Right lobe of liver (tissue), 6 donors: ENCODE measurements at places on chromosomes 2 and 18. TPM values are rescaled to one million over a fixed set of nuclear protein-coding genes. Genes with fewer than 3 reads are reported as not detected.
A peak's percentile ranks its signal among the peaks of the same experiment; 100 is the strongest.

TSPYL6 gene
- not detected for total RNA-seq

GRCh38 chr2:239471011-239471792, 70.4 kb upstream of the HDAC4 start:
- H3K27ac ChIP-seq = no peak overlapping the region
- H3K4me1 ChIP-seq = no peaks in the 10 kb centered on the region
- H3K4me3 ChIP-seq = no peak overlapping the region
- H3K36me3 ChIP-seq = no peaks in the 10 kb centered on the region

DNA sequence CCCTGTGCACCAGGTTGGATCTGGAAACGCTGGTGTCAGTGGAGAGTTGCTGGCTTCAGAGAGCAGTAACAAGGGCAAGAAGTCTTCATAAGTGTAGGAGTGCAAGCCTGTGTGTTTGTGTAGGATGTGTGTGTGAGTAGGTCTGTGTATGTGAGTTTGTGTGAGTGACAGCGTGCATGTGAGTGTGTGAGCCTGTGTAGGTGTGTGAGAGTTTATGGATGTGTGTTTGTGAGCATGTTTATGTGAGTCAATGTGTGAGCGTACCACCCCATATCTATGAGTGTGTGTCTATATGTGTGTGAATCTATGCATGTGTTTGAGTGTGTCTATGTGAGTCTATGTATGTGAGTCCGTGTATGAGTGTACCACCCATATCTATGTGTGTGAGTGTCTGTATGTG, 86.5 kb upstream of the ATG16L1 start:
- H3K27ac ChIP-seq = no peak overlapping the region
- no peak overlapping the region for H3K4me3 ChIP-seq
- no peaks in the 10 kb centered on the region for H3K4me1 ChIP-seq
- DNase-seq = no peak

DNA sequence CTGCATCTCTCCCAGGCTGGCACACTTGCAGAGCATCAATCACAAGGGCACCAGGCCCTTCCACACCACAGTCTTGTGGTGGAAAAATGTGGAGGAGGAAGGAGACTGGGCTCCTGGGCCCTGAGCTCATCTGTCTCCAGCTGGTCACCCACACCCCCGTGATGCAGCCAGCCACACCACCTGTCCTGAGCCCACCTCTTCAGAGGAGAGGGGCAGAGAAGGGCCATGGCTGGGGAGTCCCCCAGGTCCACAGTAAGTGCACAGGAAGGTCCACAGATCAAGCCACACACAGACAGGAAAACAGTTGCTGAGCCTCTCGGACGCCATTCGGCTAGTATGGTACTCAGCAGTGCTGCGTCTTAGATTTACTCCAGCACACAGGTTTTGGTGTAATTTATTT, 203.5 kb upstream of the SALL3 start:
- H3K27ac ChIP-seq = no peak overlapping the region
- H3K27me3 ChIP-seq = no peaks in the 10 kb centered on the region
- peak; percentile 30 for DNase-seq
- H3K4me3 ChIP-seq = no peak overlapping the region
- H3K36me3 ChIP-seq = no peaks in the 10 kb centered on the region

TEKT4 gene
- total RNA-seq = not detected

ZNF638 gene
- total RNA-seq = 62.7 TPM

COL4A4 gene
- 1.4 TPM for total RNA-seq

GRCh38 chr2:204586444-204587180, 41.3 kb downstream of the PARD3B start:
- H3K4me3 ChIP-seq = no peak overlapping the region
- no peaks in the 10 kb centered on the region for H3K4me1 ChIP-seq
- no peak for DNase-seq
- no peak overlapping the region for H3K27ac ChIP-seq

GRCh38 chr2:209369656-209370055, 54.2 kb upstream of the MAP2 start:
- H3K27me3 ChIP-seq = no peaks in the 10 kb centered on the region
- no peaks in the 10 kb centered on the region for H3K36me3 ChIP-seq
- DNase-seq = no peak
- no peaks in the 10 kb centered on the region for H3K4me1 ChIP-seq

DNA sequence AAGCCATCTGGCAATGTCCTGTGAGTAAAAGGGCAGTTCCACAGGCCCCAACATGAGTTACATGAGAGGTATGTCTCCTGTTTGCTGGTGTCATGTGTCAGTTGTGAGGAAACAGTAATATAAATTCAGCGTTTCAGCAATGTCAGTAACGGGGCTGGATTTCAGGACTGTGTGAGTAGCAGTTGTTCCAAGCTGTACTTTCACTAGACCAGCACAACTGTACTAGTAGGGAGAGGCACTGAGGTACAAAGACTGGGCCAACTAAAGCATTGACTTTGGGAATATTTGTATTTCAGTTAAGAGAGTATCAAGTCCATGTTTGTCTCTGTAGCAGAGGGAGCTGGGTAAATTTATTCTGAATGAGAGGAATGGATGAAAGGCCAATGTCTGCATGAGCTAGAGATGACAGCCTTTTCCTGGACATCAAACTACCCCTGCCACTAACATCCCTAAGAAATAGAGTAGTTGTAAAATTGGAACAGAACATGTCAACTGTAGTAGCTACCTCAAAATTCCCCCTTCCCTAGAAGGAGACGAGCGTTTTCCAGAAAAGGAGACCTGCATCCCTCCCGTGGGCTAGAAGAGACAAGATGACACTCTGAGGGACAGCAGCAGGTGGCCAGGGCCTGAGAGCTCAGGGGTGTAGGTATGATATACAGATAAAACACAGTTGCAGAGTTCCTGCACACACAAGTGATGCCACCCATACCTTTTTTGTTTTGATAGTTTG, 24.4 kb downstream of the EIF4E2 start:
- H3K27ac ChIP-seq = peak overlapping the region; percentile 66
- no peak for DNase-seq
- peaks cover 2% of the 10 kb centered on the region for H3K36me3 ChIP-seq
- H3K4me3 ChIP-seq = no peak overlapping the region

GRCh38 chr18:46909497-46909896, 7.8 kb downstream of the PIAS2 start:
- DNase-seq = no peak
- H3K27me3 ChIP-seq = no peaks in the 10 kb centered on the region
- H3K36me3 ChIP-seq = no peaks in the 10 kb centered on the region
- no peak overlapping the region for H3K27ac ChIP-seq
- H3K4me1 ChIP-seq = no peaks in the 10 kb centered on the region

DNA sequence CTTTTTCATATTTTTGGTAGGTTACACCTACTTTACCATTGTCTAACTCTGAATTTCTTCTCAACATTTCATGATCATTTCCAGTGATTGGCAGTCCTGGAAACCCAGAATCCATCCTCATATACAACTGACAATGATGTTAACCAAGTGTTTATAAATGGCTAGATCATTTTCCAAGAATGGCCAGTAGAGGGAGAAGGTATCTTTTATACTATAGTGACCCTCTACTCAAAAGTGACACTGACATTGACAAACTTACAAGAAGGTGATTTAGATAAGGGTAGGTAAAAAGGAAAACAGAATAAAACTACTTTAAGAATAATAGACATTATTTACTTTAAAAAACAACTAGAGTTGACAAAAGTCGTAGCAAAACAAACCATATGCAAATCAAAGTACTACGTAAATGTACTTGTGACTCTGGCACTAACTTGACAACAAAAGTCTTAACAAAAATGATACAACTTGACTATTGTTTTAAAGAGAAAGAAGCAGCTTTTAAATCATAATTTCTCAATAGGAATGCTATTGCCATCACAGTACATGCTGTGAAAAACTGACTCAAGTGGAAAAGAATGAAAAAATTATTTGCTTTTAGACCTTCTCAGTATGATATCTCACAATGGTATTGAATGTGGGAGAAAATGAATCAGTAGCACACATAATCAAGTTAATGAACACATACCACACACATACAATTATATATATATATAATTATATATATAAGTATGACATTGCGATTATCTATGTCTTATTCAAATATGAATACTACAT, 76.6 kb upstream of the GRB14 start:
- H3K27me3 ChIP-seq = no peaks in the 10 kb centered on the region
- DNase-seq = no peak
- no peaks in the 10 kb centered on the region for H3K4me1 ChIP-seq

DNA sequence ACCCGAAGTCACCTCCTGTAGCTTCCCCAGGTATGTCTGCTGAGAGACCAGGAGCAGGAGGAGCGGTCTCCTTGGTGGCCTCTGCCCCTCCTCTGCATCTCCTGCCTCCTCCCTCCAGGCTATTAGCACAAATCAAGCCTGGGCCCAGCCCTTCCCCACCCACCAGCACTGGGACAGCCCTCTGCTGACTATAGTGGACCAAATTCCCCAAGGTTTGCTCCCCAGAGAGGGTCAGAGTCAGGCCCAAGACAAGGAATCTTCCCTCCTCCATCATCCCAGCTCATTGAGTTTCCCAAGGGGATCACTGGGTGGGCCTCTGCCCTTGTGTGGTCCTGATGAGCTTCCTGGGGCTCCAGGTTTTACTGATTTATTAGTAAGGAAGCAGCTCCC, 62.1 kb downstream of the EMILIN2 start:
- peaks cover 2% of the 10 kb centered on the region for H3K36me3 ChIP-seq
- H3K4me3 ChIP-seq = no peak overlapping the region
- H3K4me1 ChIP-seq = no peaks in the 10 kb centered on the region
- no peaks in the 10 kb centered on the region for H3K27me3 ChIP-seq

CCDC102B gene
- total RNA-seq = 0.86 TPM

DNA sequence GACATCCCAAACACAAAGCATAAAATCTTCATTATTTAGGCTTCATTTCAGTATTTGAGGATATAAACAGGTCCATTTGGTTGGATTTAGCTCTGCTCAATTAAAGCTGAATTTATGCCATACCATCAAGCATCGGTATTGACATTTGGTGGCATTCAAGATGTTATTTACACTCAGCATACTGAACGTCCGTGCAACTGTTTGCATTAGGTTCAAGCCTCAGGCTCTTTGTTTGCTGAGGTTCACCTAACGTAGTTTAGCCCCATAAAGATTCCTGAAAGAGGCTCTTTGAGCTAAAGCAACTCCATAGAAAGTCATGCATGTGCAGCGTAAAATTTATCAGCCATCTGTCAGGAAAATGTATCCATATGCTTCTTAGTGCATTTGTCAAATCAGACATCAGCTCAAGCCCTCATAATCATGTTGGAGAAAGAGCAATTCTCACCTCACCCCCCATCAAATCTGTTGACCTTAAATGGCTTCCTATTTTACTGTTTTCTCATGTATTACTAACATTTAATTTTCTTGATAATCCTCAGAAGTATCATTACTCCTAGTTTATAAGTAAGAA, 366.9 kb downstream of the EPHA4 start:
- no peak for DNase-seq
- H3K27ac ChIP-seq = no peak overlapping the region
- no peak overlapping the region for H3K4me3 ChIP-seq
- H3K27me3 ChIP-seq = no peaks in the 10 kb centered on the region
- no peaks in the 10 kb centered on the region for H3K36me3 ChIP-seq

DNA sequence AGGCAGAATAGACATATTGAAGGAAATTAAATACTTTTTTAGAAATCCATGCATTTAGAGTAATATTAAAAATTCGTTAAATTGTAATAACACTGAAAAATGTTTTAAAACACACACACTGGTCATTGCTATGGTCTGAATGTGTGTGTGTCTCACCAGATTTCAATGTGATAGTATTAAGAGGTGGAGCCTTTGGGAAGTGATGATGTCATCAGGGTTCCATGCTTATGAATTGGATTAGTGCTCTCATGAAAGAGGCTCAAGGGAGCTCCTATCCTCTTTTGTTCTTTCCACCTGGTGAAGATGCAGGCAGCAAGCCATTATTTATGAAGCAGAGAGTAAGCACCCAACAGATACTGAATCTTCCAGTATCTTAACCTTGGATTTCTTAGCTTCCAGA, 441.8 kb downstream of the CDH2 start:
- no peak overlapping the region for H3K4me3 ChIP-seq
- H3K4me1 ChIP-seq = no peaks in the 10 kb centered on the region
- H3K27ac ChIP-seq = no peak overlapping the region
- no peaks in the 10 kb centered on the region for H3K36me3 ChIP-seq
- no peak for DNase-seq

DYTN gene
- not detected for total RNA-seq

GRCh38 chr2:158381205-158381604, 75.3 kb downstream of the CCDC148 start:
- no peaks in the 10 kb centered on the region for H3K27me3 ChIP-seq
- H3K27ac ChIP-seq = no peak overlapping the region
- H3K4me1 ChIP-seq = no peaks in the 10 kb centered on the region

DNA sequence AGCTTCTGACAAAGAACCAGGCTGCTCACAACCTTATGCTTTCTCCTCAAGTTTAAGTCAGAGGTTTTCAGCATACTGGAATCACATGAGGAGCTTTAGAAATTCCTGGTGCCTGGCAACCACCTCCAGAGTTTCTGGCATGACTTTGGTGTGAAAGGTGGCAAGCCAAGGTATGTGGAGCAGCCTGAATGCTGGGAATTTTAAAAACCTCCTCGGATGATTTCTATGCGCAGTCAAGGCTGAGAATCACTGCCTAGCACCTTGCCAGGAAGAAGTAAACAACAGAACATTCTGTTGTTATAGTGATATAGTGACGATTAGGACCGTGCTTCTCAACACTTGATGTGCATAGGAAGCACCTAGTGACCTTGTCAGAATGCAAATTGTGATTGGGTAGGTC, 11.7 kb downstream of the CCBE1 start:
- H3K36me3 ChIP-seq = no peaks in the 10 kb centered on the region
- no peak for DNase-seq
- H3K27ac ChIP-seq = no peak overlapping the region
- no peaks in the 10 kb centered on the region for H3K4me1 ChIP-seq

DNA sequence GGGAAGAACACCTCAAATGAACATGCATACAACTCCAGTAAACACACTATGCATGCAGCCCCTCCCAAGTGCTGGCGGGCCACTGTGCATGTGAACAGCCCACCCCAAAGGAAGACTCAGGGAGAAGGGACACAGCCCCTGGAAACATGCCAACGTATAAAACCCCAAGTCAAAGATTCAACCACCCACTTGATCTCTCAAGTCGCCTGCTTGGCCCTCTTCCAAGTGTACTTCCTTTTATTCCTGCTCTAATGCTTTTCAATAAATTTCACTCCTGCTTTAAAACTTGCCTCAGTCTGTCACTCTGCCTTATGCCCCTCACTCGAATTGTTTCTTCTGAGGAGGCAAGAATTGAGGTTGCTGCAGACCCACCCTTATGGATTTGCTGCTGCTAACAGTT, 139.1 kb downstream of the C1D start:
- no peak overlapping the region for H3K4me3 ChIP-seq
- no peaks in the 10 kb centered on the region for H3K4me1 ChIP-seq
- no peak for DNase-seq
- H3K36me3 ChIP-seq = no peaks in the 10 kb centered on the region

DNA sequence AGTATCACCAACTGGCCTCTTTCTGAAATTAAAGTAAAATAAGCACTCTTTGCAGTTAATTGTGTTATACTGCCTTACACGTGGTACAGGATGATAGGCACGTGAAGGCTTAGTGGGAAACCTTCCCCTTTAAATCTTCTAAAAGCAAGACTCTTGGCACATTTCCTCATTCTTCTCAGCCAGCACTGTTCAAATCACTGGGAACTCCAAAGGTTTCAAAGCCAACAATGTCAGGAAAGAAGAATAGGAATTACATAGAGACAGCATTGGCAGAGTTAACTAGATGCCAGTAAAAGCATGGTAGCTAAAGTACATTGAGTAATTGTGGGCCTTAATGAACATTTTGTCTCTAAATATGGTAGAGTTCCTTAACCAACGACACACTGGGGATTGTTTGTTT, 96.4 kb downstream of the DTNA start:
- H3K27ac ChIP-seq = no peak overlapping the region
- DNase-seq = no peak
- H3K4me1 ChIP-seq = no peaks in the 10 kb centered on the region
- H3K4me3 ChIP-seq = no peak overlapping the region
- no peaks in the 10 kb centered on the region for H3K27me3 ChIP-seq
- H3K36me3 ChIP-seq = no peaks in the 10 kb centered on the region
